ENCODE measurements at places on chromosomes 5 and 9. TPM values are rescaled to one million over a fixed set of nuclear protein-coding genes. Genes with fewer than 3 reads are reported as not detected.
A peak's percentile ranks its signal among the peaks of the same experiment; 100 is the strongest.

DNA sequence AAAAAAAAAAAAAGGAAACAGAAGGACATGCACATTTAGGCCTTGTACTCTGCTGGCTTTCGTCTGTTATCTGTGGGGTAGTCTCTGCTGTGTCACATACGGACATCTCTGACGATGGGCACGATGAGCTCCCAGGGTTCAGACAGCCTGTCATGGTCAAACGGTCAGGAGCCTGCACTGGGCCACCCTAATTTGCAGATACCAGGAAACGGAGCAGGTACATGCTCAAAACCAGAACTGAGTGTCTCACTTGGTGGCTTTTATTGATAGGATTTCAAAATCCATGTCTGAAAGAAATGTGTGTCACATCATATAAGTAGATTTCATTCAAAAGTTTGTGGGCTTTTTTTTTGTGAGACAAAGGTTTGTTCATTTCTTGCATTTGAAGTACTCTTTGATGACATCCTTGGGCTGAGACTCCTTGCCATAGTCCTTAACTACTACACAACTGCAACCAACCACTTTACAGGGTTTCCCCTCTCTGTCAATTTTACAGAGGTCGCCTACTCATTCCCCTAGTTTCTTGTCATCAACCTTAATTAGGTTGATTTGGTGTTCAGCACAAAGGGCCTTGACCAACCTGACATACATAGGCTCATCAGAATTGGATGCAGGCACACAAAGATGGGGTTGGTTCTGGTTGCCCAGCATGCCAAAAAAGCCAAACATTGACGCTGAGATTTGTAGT, 9.0 kb downstream of the CKMT2 start:
- DNase-seq, result no peak

Gene SGCD
- 0.87 TPM for total RNA-seq

DNA sequence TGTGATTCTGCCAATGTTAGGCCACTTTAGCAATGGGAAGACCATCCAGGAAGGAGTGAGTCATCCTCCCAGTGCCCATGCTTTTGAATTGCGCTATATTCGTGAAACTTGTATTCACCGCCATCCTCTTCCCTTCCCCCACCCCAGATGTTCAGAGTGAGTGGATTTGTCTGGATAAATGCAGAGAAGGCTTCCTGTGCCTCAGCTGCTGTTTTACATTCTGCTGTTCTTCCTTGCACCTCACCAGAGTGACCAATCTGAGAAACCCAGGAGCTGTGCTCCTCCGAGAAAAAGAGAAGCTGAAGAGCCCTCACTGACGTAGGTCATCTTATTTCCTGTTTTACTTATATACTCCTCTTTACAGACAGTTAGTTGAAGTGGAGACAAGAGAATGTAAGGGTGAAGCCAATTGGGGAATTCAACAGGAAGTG, 24.6 kb upstream of the SVEP1 start:
- DNase-seq, result no peak

GRCh38 chr5:140466981-140467742, 65.5 kb downstream of the ANKHD1 start:
- DNase-seq, result no peak

DNA sequence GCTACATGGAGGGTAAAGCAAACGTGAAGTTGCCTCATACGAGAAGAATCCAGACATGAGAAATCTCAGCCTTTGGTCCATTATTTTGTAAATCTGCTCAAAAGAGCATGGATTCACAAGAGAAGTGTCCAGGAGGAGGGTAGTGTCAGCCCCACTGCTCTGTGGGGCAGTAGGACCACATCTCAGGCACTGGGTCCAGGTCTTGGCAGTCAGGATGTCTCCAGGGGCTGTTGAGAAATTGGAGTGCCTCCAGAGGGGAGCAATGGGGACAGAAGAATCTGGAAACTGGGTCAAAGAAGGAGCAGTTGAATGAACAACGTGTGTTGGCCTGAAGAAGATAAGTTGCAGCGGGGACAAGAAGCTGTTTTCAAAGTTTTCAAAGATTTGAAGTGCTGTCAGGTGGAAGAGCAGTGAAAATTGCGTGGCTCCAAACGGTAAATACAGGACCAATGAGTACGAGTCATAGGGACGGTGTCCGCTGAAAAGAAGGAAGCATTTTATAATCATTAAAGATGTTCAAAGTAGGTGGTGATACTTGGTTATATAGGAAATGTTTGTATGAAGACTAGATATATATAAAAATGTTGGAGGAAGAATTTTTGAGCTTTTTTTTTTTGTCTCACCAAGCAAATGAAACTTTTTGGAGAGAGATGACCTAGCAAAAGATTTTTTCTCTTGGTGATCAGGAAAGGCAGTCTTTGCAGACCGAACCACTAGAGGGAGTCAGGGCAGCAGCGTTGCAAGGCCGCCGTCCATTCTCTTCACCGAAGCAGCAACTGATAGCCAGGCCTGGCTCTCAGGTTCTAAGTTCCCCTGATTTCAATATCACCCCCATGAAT, 57.1 kb upstream of the ZBED3 start:
- DNase-seq, result peak; percentile 55

Data from pancreas (tissue), 10 donors.